ENCODE measurements at places on chromosomes 2 and 18.
A peak's percentile ranks its signal among the peaks of the same experiment; 100 is the strongest.

DNA sequence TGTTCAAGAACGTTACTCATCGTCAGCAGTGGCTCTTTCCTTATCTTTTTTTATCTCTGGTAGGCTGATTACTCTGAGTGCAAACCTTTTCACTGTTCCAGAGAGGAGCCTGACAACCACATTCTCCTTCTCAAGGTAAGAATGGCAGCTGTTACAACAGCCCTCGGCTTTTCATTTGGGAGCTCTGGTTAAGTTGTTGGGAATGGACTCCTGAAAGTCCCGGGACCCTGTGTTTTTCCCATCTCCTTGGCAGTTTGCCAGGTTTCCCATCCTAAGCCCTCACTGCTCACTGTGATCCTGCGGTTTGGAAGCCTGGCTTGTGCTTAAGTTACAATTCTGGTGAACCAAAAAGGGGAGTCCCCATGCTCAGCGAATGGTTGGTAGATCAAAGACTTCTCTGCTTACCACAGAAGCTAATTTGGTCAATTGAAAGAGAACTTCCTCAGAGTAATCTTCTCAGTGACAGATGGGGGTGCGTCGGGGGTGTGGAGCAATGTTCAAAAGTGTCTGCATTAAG is 122.3 kb downstream of the LYPD6B start:
- DNase-seq = no peak

- peak; percentile 10 for DNase-seq
Observed at GRCh38 chr2:74915743-74916142, 42.7 kb upstream of the POLE4 start.

DNA sequence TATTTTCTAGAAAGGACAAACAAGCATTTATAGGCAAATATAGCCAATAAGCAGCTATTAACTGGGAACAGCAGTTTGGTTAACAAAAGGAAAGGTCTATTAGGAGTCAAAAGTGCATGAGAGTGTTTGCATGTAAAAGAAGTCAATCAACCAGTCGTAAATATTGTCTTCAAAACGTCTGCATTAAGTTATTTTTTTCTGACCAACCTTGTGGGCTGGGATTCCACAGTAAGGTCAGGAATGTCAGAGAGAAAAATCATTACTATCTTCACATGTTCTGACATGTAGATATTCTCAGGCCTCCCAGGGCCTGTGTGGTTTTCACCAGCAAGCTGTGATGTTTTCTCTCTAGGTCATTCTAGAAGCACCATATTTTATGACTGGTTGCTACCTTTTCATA is 922.5 kb downstream of the SUCLG1 start:
- no peak for DNase-seq

GRCh38 chr2:200369886-200370285 is 63.4 kb downstream of the SPATS2L start:
- DNase-seq = no peak

DNA sequence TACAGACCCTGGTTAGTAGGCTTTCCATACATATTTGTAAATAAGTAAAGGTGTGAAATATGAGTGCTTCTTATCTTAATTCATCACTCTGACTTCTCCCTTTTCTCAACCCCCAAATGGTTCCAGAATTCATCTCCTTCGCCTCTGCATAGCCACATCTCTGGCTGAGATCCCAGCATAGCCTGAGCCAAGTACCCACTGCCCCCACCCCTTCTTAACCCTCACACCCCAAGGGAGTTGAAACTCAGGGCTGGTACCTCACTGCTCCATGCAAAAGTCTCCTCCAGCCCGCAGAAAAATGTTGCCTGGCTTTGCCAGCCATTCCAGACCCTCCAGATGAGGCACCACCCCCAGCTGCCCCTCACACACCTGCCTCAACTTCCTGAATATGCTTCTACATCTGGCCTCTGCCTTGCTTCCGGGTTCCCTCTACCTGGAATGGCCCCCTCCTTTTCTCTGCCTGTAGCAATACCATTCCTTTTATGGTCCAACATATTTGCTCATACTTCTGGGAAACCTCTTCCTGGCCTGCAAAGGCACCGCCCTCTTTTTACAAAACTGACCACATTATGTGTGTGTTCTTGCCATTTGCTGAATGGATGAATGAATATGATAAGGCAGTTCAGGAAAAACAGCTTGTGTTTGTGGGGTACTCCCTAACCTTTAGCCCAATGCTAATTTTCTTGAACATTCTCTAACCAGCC is 112.8 kb downstream of the CELF4 start:
- DNase-seq = no peak

GRCh38 chr2:52034706-52035105 is 1002.8 kb upstream of the NRXN1 start:
- no peak for DNase-seq

GRCh38 chr2:76204048-76204447 is 493.3 kb upstream of the GCFC2 start:
- DNase-seq = no peak

GRCh38 chr2:143513081-143513480 is 383.9 kb downstream of the ARHGAP15 start:
- DNase-seq = no peak

DNA sequence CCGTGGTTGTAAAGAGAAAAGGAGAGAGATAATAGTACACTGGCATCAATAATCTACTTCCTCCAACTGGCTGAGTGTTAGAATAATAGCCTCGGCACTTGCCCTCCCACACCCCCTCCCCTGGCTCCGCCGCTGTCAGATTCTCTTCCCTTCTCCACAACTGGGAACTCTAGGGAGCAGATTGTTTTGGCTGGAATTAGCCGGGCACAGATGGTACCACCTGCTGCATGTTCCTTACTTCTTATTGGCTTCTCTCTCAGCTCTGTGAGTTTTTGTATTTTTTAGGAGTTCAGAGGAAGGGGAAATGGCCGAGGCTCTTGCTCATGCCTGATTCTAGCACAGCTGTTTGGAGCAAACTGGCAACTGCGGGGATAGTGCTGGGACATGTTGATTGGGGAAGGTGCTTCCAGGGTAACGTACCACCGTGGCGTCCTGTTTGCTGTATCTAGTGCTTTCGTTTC is 140.0 kb downstream of the ZEB2 start:
- DNase-seq = no peak
